ENCODE measurements at places on chromosomes 1 and 21. TPM values are rescaled to one million over a fixed set of nuclear protein-coding genes. Genes with fewer than 3 reads are reported as not detected.

DNA sequence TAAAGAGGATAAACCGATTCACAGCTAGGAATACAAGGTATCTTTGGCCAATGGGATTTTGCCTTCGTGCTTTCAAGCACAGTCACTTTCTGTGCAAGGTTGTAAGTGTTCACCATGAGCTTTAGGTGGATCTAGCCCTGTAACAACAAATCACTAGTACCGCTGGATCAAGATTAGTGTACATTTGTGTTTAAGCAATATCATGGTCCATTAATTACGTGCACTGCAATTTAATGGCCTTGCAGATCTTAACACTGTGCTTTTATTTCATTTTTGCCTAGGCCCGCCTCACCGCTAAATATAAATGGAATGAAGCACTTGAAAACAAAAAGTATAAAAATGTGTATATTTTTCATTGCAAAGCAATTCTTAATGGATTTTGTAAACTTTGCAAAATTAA, 461.1 kb downstream of the DSCAM start:
- H3K27ac ChIP-seq: no peak overlapping the region
- no peaks in the 10 kb centered on the region for H3K36me3 ChIP-seq
- H3K4me1 ChIP-seq: no peaks in the 10 kb centered on the region
- no peak overlapping the region for H3K4me3 ChIP-seq
- H3K27me3 ChIP-seq: no peaks in the 10 kb centered on the region

DNA sequence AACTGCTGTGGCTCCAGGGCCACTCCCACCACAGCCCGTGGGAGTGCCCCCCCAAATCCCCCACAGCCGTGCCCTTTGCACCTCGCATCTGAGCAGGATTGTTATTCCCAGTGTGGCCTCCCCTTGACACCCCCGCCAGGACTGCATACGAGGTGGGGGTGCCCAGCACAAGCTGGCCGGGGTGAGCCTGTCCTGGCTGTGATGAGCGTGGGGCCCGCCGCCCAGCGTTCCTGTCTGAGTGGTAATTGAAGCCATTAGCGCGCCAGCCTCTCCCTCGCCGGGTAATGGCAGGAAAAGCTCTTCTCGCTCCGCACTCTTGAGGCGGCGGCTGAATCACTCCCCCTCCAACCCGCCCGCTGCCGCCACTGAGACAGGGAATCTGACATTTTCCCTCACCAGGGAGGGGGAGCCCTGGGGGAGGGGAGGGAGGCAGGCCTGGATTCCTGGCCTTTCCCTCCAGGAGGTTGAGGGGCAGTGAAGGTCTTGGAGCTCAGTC, 27.7 kb downstream of the PTPRF start:
- DNase-seq: peak; percentile 70

GRCh38 chr1:41364442-41365319, 3.4 kb downstream of the FOXO6 start:
- no peak overlapping the region for H3K27ac ChIP-seq
- no peaks in the 10 kb centered on the region for H3K36me3 ChIP-seq
- DNase-seq: no peak
- no peaks in the 10 kb centered on the region for H3K27me3 ChIP-seq
- no peaks in the 10 kb centered on the region for H3K4me1 ChIP-seq

GRCh38 chr1:187871177-187871845, 1042.6 kb downstream of the PLA2G4A start:
- no peak for DNase-seq
- no peaks in the 10 kb centered on the region for H3K27me3 ChIP-seq
- no peak overlapping the region for H3K27ac ChIP-seq
- H3K4me3 ChIP-seq: no peak overlapping the region

DNA sequence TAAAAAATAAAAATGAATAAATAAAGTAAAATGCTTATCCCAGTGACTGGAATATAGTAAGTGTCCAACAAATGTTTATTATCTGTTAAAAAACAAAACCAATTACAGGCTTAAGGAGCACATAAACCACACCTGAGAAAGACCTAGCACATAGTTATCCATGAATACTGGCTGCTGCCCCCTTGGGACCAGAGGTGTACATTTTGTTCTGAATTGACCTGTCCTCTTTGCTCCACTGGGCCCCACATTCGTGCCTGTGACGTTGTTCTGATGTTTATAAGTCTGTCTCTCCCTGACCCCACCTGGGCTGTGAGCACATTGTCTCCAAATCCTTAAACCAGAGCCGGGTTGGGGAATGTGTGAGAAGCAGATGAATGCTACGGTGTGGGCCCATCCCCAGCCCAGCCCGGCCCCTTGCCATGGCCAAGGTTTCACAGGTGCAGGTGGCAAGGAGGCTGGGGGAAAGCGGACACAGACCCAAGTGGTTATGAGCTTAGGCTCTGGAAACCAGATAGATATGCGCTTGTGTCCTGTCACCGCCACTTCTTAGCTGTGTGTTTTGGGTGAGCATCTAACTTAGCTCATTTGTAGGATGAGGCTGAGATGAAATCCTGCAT, 29.1 kb downstream of the OPRD1 start:
- no peak for DNase-seq
- no peaks in the 10 kb centered on the region for H3K36me3 ChIP-seq
- no peaks in the 10 kb centered on the region for H3K27me3 ChIP-seq
- H3K4me3 ChIP-seq: no peak overlapping the region
- H3K27ac ChIP-seq: no peak overlapping the region

ECM1 gene
- total RNA-seq: 1.5 TPM

Data from uterus (tissue), 4 donors.